ENCODE measurements at places on chromosomes 16 and 17. TPM values are rescaled to one million over a fixed set of nuclear protein-coding genes. Genes with fewer than 3 reads are reported as not detected.
A peak's percentile ranks its signal among the peaks of the same experiment; 100 is the strongest.

GRCh38 chr16:71501547-71501946 is 12.4 kb upstream of the ZNF19 start:
- no peak for DNase-seq

- peak; percentile 78 for DNase-seq
Observed at GRCh38 chr17:49914096-49914490, 54.9 kb upstream of the DLX4 start.

DNA sequence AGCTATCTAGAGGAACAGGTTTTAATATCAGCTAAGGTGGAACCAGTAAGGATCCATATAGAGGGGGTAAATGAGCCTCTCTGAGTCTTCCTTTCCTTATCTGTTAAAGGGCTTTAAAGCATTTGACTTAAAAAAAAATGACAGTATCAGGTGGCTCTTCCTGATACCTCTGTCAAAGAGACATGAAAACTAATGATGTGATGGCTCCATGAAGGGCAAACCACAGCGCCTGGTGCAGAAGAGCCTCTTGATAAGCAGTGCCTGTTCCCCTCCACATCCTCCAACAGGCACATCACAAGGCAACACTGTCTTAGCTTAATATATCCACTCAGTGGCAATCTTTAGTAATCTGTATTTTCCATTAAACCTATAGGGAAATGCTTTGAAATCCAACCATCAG is 68.9 kb downstream of the USP31 start:
- no peak for DNase-seq

DNA sequence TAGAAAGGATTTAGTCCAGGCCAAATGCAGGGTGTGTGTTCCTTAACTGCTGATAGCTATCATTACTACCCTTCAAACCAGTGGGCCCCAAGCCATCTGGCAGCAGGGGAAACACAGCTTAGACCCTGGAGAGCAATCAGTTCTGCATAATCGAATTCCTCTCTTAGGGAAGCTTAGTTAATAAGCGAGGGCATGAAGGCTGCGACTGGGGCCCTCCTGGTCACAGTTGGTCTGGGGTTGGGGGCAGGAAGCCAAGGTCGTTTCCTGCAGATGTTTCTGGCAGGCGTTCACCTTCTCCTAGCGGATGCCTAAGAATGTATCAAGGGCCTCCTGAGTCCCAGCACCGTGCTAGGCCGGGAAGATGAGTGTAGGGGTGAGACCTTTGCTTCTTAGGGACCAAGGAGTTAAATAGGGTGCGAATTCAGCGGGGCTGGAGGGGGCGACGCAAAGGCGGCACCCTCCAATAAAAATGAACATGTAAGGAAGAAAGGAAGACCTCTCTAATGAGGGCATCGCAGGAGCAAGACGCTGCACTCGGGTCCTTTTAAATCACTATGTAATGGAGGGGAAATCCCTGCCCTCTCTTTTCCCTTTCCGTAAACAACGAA is 16.5 kb upstream of the EEF2K start:
- DNase-seq: peak; percentile 49

DNA sequence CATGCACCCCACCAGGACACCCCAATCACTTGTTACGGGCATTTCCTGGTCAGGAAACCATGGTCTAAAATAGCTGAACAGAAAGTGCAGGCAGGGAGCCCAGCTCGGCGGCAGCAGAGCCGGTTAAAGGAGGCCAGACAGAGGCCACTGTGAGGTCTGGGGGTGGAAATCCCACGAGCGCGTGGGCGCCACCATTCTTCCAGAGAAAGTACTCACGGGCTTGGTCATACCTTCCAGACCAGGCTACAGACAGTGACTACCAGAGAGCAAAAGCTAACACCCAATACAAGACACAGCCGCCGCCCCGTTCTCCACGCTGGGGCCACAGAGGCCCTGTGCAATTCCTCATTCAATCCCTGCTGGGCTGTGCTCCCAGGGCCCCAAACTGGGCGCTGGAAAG is 11.9 kb downstream of the CEP131 start:
- no peak for DNase-seq

DNA sequence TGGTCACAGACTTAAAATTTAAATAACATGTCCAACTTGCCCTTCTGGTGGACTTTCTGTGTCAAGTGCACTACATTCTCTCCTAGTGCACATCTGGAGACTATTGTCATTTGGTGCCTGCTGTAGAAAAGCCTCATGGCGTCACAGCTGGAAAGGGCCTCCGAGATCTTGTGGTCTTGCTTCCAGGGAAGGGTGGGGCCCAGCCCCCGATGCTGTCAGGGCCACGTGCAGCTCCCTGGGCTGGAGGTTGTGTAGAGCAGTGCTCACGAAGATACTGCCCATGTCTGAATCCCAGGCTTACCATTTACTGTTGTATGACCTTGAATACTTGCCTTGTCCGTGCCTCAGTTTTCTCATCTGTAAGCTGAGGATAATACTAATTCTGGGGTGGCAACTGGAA is 6.8 kb upstream of the MPRIP start:
- no peak for DNase-seq

DNA sequence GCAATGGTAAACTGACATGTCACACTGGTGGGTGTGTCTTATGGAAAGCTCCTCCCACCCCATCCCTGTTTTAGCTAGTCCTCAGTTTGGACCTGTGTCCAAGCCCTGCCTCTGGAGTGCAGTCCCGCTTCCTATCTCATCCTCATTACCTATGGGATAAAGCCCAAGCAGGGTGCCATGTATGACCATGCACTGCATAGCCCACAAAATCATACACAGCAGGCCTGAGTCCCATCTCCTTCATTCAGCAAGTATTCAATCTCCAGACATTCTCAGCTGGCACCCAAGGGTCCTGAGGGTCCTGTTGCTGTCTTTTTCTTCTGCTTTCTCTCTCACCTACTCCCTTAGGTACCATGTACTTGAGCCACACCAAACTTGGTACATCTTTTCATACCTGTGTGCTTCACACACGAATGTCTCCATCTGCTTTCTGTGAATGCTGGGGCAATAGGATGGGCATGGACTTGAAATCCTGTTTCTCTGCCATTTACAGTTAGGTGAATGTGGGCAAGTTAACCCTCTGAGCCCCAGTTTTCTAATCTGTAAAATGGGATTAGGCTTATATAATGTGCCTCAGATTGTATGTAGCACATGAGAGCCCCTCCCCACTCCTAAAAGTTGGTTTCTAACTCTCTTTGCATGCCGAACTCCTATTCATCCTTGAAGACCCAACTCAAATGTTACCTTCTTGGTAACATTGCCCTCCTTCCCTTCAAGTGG is 28.5 kb downstream of the TNS4 start:
- DNase-seq: no peak

DNA sequence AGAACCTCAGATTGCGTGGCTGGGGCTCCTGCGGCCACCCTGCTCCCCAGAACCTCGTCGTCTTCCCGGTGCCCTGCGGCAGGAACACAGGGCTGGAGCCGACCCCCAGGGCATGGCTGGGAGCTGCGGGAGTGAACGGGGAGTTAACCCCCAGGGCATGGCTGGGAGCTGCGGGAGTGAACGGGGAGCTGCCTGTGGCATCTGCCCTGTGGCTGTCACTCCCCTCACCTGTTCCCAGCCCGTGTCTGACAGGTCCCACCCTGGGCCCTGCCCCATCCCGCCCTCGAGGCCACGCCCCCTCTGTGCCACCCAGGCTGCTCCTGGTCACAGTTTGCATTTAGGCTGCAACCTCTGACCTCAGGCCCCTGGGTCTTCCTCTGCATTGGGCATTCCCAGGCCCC is 39.4 kb upstream of the ACSF3 start:
- DNase-seq: no peak

- peak; percentile 91 for DNase-seq
Observed at GRCh38 chr17:8226536-8227237, 16.3 kb upstream of the AURKB start.

The HBA2 gene
- total RNA-seq: not detected

The CDH8 gene
- total RNA-seq: 0.59 TPM

The TBC1D26 gene
- total RNA-seq: not detected
